ENCODE measurements at places on chromosomes 13 and 19.
A peak's percentile ranks its signal among the peaks of the same experiment; 100 is the strongest.

DNA sequence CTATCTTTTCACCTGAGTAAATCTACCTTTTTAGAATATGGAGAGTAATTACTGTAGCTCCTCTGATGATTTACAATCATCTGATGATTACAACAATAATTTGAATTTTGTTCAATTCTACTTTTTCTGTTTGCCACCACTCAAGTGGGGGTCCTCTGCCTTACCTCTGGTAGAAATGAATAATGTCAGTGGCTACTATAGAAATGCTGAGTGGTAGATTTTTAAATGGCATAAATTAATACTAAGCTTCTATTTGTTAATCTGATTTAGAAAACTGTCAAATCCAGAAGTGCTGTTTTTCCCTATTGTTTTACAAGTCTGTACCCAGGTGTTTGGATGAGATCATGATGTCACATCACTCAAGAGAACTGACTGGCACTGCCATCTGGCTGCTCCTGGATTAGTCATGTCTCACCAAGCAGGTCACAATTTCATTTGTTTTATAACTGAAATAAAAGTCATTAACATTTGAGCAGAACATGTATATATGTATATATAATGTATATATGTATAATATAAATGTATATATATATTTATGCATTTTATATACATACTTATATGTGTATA, 494.8 kb downstream of the TBC1D4 start:
- no peak for DNase-seq

GRCh38 chr19:38209671-38210457, 14.2 kb downstream of the DPF1 start:
- DNase-seq, result peak; percentile 38

DNA sequence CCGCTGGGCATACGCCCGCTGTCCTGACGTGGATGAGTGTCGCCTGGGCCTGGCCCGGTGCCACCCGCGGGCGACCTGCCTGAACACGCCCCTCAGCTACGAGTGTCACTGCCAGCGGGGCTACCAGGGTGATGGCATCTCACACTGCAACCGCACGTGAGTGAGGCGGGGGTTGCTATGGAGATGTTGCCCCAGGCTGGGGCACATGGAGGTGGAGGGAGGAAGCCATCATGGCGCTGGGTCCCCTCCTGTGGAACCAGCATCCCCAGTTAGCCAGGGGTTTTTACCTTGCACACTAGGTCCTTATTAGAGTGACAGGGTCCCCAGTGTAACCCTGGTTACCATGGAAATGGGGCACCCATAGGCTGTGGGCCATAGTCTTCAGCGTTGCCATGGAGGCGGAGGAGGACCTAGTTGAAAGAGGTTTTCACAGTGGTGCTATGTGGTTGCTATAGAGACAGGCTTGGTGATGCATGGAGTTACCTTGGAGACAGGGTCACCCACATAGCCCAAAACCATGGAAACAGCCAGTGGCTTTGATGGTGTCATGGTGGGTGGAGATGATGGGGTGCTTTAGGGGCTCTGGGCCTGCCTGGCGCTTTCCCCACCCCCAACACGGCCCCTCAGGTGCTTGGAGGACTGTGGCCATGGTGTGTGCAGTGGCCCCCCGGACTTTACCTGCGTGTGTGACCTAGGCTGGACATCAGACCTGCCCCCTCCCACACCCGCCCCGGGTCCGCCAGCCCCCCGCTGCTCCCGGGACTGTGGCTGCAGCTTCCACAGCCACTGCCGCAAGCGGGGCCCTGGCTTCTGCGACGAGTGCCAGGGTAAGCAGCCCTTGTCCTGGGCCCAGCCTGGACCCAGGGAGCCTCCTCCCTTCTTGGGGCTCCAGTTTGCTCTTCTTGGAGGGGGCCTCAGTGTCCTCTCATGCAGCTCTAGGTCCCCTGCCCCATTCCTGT, 27.1 kb downstream of the MEGF8 start:
- DNase-seq, result no peak

DNA sequence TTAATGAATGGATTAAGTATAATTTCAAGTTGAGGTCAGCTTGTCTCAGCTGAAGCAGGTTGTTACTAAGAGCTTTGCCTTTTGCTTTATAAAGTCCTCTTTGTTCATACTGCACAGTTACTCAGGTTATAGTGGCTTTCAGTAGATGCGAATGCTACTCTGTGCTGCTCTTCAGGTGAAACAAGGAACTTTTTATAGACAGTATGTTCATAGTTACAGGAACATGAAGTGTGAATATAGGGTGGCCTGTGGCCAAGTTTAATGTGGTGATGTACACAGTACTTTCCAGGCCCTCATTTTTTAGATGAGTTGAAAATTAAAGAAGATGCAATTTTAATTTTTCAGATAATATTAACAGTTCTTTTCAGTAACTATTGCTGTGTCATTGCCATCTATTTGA, 20.8 kb downstream of the SUGT1 start:
- no peak for DNase-seq

GRCh38 chr13:34165158-34165557, 347.2 kb downstream of the RFC3 start:
- no peak for DNase-seq

DNA sequence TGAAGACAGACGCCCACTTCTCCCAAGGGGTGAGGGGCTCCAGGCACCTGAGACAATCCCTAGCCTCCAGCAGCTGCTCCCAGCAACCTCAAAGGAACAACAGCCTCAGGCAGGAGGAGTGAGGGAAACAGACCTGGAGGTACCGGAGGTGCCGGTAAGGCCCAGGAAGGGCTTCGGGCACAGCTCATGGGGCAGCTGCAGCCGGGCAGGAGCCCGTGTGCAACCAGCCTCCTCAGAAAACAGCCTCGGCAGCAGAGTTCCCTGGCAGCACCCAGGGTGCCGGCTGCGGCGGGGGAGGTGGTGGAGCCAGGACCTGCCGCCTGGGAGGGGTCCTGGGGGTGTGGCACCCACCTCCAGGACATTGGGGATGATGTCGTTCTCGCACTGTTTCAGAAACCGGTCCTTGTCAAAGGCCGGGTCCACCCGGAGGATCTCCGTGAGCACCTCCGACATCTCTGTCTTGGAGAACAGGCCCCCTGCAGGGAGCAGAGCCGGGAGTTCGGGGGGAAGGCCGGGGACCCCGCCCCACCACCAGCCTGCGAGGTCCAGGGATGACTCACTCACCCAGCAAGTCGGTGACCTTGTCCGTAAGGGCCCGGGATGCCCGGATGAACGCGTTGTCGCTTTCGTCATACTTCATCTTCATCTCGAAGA, 6.5 kb upstream of the CTXN1 start:
- no peak for DNase-seq

DNA sequence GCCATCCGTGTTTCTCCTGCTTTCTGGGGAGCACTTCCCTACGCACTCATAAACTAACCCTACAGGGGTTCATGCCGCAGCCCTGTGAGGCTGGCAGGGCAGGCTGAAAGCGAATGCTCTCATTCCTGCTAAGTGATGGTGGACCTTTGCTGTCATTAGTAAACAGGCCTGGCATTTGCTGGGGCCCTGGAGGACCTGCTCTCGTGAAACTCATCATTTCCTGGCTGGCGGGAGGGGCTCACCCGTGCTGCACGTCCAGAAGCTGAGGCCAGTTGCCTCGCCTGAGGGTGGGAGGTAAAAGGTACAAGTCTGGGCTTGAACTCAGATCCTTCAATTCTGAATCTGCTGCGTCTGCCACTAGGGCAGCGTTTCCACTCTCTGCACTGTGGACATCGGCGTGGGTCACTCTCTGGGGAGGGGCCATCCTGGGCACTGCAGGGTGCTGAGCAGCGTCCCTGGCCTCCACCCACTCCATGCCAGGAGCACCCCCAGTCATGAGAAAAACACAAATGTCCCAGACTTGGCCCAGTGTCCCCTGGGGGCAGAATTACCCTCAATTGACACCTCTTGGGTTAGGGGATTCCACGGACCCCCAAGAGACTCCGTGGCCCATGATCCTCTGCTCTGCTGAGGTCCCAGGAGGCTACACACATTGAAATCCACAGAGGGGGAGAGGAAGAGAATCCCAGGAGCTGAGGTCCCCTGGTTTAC, 7.0 kb downstream of the MOB3A start:
- no peak for DNase-seq

DNA sequence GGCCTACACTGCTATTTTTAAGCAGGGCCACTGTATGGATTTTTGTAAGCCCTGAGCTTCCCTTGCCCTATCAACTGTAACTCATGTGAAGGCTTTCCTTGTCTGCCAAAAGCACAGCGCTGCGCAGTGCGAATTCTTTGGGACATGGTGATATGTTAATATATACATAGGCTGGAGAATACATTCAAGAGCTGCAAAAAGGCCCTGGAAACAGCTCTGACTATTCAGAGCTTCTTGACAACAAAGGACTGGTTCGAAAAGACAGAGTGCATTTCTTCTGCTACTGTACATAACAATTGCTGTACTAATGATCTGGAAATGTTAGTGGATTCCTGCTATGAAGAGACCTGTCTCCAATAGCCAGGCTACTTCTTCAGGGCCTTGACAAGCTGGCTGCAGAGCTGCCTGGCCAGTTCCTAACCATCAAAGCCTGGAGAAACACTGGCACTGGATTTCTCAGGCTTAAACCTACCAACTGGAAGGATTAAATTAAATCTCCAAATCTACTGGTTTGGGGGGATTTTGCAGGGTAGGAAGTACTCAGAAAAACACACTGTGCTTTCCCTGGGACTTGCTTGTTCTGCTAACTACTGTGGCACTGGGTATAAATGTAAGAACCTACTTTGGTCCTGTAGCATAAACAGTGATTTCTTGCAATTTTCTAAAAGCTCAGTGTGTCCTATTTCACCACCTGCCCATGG, 246.9 kb downstream of the DNAJC15 start:
- no peak for DNase-seq

DNA sequence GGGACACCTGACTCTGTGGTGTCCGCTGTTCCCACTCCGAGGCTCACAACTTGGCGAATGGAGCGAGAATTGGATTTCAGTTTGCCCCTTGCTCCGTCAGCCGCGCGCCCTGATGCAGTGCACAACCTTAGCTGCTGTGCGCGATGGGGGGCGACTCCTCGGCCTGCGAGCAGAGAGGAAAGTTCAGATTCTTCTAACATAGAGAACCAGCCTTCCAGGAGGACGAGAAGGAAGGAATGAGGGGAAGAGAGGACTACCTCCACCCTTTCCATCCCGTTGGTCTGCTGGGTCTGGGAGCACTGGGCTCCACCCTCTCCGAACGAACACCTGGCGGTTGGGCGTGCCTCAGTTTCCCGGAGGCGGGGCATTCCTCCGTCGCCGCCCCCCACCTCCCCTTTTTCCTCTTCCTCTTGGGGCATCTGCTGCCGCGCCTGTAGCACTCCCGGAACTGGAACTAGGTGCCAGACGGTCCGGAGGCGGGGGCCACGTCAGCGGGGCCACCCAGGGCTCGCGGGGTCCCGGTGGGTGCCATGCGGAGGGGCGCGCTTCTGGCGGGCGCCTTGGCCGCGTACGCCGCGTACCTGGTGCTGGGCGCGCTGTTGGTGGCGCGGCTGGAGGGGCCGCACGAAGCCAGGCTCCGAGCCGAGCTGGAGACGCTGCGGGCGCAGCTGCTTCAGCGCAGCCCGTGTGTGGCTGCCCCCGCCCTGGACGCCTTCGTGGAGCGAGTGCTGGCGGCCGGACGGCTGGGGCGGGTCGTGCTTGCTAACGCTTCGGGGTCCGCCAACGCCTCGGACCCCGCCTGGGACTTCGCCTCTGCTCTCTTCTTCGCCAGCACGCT, at the start of gene KCNK6:
Gene KCNK6 (plus strand): TSS at position 425 of the 838 bp plus-strand sequence. CDS start 106 bp downstream, at position 531.
- no peak for DNase-seq

DNA sequence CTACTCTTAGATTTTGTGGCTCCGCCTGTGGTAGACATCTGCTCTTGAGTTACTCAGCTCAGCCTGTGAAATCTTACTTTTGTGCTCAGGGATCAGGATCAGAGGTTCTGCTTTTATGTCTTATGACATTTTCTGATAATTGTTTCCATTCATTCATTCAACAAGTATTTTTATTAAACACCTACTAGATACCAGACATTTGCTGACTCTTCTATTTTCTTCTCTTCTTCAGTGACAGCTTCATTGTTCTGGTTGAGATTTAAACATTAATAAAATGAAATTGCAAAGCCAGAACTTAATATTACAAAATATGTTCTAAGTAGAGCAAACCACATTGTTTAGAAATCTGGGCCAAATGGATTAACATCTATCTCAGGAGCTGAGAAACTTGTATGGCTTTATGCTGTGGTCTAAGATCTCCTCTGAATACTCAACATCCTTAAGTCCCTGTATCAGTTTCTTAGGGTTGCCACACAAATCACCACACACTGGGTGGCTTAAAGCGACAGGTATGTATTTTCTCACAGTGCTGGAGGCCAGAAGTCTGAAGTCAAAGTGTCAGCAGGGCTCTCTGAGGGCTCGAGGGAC, 15.8 kb upstream of the MICU2 start:
- no peak for DNase-seq

DNA sequence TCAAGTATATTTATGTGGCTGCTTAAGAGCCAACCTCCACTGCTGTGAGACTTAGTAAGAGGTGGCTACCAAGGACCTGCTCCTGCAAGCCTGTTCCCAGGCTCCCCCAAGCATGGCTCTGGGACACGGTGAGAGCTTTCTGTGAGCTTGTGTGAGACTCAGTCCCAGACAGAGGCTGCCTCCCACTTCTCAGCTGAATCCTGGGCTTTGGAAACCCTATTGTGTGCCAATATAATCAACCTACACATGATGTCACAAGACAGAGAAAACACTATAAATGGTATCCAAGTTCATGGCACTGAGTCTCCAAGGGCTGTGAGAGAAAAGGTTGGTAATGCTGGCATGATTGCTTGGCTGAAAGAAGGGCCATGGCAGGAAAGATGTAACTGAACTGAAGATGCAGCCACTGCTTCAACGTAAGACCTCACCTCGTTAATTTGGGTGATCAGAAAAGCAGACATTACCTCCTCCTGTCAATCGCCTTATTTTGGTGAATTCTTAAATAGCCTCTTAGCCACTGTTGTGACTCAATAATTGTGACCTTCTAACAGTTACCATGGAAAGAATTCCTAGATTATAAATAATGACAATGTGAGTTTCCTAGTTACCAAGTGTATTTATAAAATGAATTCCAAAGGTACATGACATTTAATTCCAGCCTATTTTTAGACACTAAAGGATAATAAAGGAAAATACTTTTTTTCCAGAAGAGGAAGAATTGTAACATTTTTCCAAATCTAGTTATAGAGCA, 332.0 kb downstream of the IRS2 start:
- no peak for DNase-seq

DNA sequence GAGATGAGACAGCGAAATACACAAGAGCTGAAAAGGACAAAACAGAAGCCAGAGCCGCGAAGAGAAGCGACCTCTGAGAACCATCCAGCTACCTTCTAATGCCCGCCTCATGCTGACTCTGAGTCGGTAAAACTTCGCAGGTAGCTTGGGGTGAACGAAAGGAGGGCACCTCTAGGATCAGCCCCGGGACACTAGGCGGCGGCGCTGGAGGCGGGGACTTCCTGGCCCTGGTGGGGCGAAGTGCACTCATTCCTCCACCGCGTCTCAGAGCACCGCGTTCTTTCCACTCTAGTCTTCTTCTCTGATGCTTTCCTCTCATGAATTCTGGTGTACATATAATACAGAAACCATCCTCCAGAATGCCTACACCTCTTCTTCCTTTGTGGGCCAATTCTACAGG, 50.1 kb downstream of the KL start:
- no peak for DNase-seq

GRCh38 chr13:72431981-72432682, 295.3 kb downstream of the MZT1 start:
- no peak for DNase-seq

- DNase-seq, result no peak
Measured at GRCh38 chr13:113598081-113598410, 13.5 kb downstream of the TFDP1 start.

All from fibroblast of the conjunctiva (primary cell).